ENCODE measurements at places on chromosomes 2 and 18.

DNA sequence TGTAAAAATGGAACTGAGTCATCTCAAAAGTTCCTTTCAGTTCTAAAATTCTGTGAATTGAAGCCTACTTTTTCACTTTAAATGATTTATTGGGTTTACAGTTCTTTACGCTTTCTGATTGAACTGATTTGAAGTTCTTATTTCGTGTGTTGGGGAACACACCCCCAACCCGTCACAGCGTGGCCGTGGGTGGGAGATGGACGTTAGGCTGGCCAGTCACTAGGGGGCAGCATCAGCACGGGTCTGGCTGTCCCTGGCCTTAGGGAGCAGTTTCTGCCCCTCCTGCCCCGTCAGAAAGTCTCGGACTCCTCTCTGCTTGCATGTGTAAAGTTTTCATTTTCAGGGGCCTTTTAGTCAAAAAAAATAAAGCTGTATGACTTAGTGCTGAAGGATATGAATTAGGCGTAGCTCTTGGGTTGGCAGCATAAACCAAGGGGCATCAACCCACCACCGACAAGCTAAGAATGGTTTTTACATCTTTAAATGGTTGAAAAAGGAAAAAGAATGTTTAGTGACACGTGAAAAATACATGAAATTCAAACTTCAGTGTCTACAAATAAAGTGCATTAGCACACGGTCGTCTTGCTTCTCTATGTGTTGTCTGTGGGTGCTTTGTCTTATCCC, 63.4 kb downstream of the ZCCHC2 start:
- DNase-seq = peak; percentile 56

- DNase-seq = no peak
These were observed 502.3 kb downstream of the KCNJ3 start for GRCh38 chr2:155200753-155201152.

DNA sequence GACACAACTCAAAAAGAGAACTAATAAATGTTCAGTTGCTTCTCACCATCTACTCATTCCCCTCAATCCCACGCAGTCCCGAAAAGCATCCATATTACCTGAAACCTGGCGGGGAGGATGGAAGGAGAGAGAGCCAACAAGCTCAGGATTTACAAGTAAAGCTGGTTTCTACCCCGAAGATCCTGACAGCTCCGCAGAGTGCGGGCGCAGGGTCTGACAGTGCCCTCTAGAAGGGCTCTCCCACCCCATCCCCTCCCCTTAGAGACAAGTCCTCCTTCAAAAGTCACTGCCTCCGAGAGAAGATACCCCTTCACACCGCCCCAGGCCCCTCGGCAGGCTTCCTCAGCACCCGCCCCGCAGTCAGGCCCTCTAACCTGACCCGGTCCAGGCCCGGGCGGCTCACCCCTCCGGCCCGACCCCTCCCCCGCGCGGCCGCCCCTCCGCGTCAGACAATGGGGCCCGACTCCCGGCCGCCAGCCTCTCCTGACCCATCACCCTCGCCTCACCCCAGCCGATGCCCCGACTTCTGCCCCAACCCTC, 550 bp downstream of the RAB1A start:
- peak; percentile 10 for DNase-seq

- DNase-seq = no peak
These were observed 484.8 kb upstream of the ID2 start for GRCh38 chr2:8197101-8197500.

DNA sequence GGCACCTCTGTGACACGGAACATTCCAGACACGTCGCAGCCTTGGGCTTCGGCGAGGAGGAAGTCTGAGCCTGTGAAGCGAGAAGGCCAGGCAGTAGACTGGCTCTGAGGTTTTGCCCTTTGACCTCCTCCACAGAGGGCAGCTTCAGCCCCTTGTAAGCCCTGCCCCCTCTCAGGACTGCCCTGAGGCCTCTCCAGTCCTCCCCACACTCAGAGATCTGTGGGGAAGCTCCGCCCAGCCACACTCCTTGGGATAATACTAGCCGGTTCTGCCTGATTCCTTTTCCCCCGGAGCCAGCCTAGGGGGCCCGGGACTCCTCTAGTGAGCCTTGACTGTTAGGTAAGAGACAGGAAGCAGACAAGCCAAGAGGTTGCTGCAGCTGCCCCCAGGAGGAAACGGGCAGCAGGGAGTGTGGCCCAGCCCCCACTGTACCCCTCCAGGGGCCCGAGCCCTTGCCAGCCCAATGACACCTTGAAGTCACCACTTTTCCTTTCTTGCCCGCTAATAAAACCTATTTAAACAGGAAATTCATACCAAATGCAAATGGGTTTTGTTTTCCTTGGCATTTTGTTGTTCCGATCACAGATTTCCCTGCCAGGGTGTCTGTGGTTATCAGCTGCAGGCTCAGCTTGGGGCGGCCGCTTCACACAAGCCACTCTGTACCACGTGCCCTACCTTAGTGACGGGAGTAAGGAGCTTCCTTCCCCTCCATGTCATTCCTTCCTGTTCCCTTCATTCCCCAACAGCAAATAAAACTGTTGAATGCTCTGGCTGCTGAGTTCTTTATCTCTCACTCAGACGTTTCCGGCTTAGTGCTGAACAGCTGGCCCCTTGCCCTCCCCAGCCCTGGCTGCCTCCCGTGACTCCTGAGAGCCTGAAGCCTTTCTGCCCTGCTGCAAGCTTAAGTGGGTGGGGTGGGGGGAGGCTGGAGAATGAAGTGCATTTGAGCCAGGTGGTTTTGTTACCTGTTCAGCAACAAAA, 124.7 kb downstream of the CABLES1 start:
- peak; percentile 90 for DNase-seq

GRCh38 chr2:168685600-168686451, 116.6 kb upstream of the NOSTRIN start:
- peak; percentile 37 for DNase-seq

DNA sequence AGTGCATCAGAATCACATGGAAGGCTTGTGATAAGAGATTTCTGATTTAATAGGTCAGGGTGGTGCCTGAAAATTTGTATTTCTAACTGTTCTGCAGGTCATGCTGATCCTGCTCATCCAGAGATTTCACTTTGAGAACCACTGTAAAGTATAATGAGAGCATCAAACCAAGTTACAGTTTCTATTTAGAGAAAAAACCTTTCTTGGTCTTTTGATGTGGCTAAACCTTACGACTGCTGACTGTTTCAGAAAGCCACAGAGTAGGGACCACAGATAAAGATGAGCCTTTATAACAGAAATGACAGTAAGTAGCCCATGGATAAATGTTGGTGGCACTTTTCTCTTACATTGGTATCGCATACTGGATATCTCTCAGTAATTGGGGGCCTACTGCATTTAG, 109.4 kb upstream of the FANCL start:
- no peak for DNase-seq

- DNase-seq = no peak
These were observed 659 bp downstream of the CHMP1B start for GRCh38 chr18:11851806-11852337.

GRCh38 chr18:6782861-6783260, 53.3 kb downstream of the ARHGAP28 start:
- no peak for DNase-seq

GRCh38 chr2:109478906-109479493, 134.8 kb downstream of the SEPTIN10 start:
- no peak for DNase-seq

GRCh38 chr2:157592948-157593347, 35.7 kb downstream of the ACVR1C start:
- no peak for DNase-seq

DNA sequence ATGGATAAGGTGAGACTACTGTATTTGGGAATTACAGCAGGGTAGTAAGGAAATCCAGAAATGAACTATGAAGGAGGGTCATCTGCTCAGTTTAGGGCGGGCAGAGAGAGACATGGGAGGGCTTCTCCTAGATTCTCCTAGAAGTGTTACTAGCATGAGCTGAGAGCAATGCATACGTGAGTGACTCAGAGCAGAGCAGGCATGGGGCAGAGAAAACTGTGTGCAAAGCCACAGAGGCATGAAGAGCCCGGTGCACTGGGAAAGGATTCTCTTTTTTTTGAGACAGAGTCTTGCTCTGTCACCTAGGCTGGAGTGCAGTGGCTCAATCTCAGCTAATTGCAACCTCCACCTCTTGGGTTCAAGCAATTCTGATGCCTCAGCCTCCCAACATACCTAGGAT, 116.2 kb downstream of the SOCS6 start:
- no peak for DNase-seq

DNA sequence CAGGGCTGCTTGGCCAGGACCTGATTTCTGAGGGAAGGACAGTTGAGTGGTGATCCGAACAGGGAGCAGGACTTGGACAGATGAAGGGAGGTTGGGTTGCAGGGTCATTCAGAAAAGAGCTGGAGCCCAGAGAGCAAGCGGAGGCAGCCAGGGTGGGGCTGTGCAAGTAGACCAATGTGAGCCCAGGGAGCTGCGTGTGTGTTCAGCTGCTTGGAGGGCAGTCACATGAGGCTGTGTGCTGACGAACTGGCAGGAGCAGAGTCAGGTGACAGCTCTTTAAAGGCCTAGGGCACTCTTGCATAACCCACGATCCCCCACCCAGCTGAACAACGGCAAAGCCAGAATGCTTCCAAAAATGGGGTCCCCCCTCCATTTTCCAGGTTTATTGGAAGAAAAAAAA, 4.6 kb upstream of the MLPH start:
- peak; percentile 86 for DNase-seq

- DNase-seq = no peak
These were observed 1103.8 kb downstream of the TSN start for GRCh38 chr2:122859260-122859659.

GRCh38 chr2:4012197-4012596, 308.8 kb downstream of the DCDC2C start:
- DNase-seq = no peak

DNA sequence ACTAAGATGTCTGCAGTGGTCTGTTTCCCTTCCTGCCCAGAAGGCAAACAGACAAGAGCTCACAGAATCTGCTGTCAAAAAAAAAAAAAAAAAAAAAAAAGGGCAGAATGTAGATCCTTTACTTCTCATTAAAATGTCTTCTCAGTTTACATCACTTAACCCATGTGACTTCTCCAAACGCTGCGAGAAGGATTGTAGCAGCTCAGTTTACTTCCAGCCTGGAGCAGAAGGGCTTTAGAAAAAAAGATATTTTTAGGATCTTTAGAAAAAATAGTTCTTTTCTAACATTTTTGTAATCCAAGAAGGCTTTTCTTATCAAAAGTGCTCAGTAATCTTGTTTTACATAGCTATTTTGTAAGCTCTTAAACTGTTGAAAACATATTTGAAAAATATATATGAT, 425.4 kb downstream of the CNTNAP5 start:
- DNase-seq = no peak

- no peak for DNase-seq
These were observed 403.8 kb upstream of the HS6ST1 start for GRCh38 chr2:128722489-128722888.

- DNase-seq = peak; percentile 90
These were observed at the start of gene ANKRD12 for GRCh38 chr18:9136315-9137155. ANKRD12 (plus strand) TSS chr18:9136781; CDS start chr18:9182433, 45,652 bp downstream.

- DNase-seq = no peak
These were observed 41.0 kb upstream of the ACTR3 start for GRCh38 chr2:113848758-113849415.

GRCh38 chr2:47086054-47086471, 69.0 kb downstream of the STPG4 start:
- DNase-seq = no peak

DNA sequence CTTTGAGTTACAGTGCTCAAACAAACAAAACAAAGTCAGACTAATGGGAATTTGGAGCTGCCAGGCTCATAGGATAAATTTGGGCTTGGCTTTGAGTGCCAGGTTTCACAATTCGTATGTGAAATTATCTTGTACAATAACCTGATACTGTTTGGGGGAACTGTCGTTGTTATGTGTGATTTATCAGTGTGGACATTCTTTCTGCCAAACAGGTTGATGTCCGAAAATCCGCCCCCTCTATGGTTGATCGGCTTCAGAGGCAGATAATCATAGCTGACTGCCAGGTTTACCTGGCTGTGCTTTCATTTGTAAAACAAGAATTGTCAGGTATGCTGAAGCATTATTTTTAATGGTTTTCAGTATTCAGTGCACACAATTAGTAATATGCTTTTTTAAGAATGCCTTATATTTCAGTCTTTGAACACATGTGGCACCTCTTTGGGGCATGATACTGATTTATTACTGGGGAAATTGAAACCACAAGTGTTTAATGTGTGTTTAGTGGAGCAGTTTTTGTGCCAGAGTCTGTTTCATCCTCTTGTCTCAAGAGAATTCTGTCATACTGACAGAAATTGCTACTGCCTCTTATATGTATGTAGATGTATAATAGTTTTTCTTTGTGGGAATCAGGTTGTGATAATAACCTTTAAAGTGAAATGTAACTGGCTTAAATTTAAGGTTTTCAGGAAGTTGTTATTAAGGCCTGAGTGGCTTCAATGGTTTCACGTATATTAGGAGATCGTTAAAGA, 54.6 kb downstream of the TTC39C start:
- peak; percentile 52 for DNase-seq

GRCh38 chr18:48676756-48677368, 138.0 kb downstream of the CTIF start:
- DNase-seq = peak; percentile 41

DNA sequence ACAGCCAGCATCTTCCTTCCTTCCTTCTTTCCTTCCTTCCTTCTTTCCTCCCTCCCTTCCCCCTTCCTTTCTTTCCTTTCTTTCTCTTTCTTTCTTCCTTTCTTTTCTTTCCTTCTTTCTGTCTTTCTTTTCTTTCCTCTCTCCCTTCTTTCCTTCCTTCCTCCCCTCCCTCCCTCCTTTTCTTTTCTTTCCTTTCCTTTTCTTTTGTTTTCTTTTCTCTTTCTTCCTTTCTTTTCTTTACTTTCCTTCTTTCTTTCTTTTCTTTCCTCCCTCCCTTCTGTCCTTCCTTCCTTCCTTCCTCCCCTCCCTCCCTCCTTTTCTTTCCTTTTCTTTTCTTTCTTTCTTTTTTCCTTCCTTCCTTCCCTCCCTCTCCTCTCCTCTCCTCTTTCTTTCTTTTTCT, 296.0 kb upstream of the LRRTM4 start:
- no peak for DNase-seq

DNA sequence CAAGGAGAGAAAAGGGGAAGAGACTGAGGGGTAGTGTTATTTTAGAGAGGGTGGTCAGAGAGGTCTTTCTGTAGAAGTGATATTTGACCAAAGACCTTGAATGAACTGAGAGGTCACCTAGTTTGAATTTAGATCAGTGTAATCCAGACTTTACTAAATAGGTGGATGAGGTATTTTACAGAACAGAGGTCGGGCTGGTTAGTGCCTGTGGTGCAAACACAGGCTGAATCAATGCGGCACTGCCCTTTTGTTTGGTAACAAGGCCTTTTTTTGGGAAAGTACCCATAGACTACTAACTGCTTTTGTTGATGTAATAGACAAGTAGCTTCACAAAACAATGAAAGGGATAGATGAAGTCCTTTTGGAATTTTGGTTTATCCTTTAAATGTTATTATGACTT, 15.9 kb downstream of the RAPGEF4 start:
- DNase-seq = no peak

GRCh38 chr2:146489386-146489785, 1355.4 kb upstream of the ACVR2A start:
- no peak for DNase-seq

- DNase-seq = no peak
These were observed 291.5 kb downstream of the ZNF516 start for GRCh38 chr18:76203552-76203951.

DNA sequence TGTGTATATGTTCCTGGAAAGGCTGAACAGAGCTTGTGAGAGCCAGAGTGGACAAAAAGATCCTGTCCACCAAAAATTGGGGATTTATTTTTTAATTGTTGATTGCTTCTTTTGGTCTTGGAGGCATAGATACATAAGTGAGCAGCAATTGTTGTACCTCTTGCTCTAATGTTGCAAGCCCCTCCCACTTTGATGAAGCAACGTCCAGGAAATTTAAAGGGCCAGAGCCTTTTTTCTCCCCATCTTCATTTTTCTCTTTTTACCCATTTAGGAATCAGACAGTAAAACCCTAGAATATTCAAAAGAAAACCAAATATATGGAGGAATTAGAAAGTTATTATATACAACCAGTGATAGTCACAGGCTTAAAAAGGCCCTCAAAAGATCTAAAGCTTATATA, 871.8 kb upstream of the NRXN1 start:
- DNase-seq = no peak
